ENCODE measurements at places on chromosomes 3 and 15. TPM values are rescaled to one million over a fixed set of nuclear protein-coding genes. Genes with fewer than 3 reads are reported as not detected.

DNA sequence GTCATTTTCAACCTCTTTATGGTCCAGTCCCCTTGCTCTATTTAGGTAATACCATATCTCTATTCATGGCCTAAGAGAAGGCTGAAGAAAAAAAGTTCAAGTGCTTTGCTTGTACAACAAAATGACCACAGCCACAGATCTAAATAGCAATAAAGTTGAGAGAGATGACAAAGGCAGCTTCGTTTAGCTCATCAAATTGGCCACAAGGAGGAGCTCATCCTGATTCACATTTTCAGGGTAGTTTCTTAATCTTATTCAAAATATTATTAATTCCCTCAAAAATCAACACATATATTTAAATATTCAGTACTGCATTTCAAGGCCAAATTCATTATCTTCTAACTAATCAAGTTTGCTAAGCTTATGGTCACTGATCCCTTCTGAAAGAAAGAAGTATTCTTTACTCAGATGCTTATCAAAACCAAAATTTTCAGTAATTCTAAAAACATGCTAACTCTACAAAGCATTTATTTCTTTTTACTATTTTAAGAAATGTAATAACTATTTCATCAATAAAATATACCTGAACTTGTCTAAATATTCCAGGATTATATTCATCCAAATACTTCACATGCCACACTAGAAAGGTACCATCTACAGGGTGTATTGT, 85.5 kb downstream of the DMXL2 start:
- DNase-seq = no peak

GRCh38 chr3:126746395-126747177, 42.5 kb downstream of the CHCHD6 start:
- DNase-seq = peak; percentile 8

- peak; percentile 32 for DNase-seq
Measured at GRCh38 chr3:197736010-197736490, 654 bp downstream of the RUBCN start.

GRCh38 chr15:90062973-90063769, 39.1 kb downstream of the IDH2 start:
- DNase-seq = no peak

GRCh38 chr15:45544266-45545023, 21.9 kb upstream of the SLC30A4 start:
- DNase-seq = no peak

GRCh38 chr15:99566157-99566897, 543 bp downstream of the MEF2A start:
- DNase-seq = no peak

GRCh38 chr15:60923925-60924324, 305.2 kb downstream of the RORA start:
- no peak for DNase-seq

GRCh38 chr15:31102374-31103342, 1.1 kb upstream of the TRPM1 start:
- no peak for DNase-seq

GRCh38 chr3:15159501-15160136, 46.4 kb upstream of the CAPN7 start:
- no peak for DNase-seq

- DNase-seq = peak; percentile 20
Measured at GRCh38 chr15:48177383-48177765, 721 bp downstream of the MYEF2 start.

DNA sequence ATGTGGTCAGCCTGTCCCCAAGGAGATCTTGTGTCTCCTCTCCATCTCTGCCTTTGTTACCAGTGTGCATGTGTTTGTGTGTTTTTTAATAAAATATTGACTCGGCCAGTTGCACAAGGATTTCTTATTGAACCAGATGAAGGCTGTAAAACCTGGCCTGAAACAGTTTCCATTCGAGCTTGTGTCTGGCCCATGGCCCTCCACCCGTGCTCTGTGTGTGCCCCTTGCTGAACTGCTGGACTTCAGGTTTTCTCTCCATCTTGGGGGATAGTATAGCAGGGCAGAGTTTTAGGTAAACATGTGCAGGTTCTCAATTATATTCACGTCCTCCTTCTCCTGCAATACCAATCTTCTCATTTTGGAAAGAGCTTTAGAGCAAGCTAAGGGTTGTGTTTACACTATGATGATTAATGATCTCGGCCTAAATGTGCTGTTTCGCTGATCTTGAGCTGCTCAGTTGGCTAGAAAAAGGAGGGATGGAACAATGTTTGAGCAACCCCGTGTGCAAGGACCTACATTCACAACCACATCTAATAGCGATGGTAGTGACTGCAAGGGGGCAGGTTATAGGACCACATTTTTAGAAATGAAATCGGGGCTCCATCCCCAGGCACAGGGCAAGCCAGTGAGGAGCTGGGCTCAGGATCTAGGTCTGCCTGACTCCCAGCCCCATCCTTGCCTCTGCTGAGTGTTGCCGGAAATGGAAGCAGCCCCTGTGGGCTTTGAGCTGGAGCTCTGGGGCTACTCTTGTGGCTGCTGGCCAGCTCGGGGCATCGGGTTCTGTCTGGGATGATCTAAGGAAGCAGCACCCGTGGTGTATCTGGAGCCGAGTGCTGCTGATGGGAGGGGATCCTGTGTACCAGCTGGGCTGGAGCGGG, 47.7 kb downstream of the CMTM6 start:
- DNase-seq = no peak

- DNase-seq = no peak
Measured at GRCh38 chr15:25789616-25789999, 73.5 kb downstream of the ATP10A start.

- DNase-seq = no peak
Measured at GRCh38 chr3:126797563-126797962, 93.5 kb downstream of the CHCHD6 start.

DNA sequence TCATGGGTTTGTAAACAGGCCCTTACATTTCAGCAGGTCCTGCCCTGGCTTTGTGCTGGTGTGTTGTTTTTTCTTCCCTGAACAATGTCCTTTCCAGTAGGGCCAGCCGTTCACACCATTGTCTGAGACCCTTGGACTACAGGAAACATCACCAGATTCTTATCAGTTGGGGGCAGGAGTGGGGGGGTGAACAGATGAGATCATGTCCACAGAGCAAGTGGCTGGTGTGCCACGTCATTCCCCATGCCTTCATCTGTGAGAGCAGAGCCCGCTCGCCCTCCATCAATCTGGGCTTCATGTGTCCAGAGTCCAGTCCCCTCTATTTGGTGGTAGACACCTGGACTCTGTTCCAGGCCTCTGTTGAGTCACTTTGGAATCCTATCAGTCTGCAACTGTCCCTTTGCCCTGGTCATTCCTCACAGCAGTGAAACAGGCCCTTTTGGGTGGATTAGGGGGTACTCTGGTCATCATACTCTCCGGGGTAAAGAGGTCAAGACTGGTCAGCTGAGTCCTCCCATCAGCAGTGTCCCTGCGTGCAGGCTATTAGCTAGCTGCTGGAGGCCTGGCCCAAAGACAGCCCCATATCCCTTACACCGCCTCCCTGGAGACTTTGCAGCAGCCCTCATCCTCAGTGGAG, 15.0 kb downstream of the SEMA3G start:
- DNase-seq = peak; percentile 29

- peak; percentile 73 for DNase-seq
Measured at GRCh38 chr15:63553388-63553791, 43.8 kb upstream of the FBXL22 start.

DNA sequence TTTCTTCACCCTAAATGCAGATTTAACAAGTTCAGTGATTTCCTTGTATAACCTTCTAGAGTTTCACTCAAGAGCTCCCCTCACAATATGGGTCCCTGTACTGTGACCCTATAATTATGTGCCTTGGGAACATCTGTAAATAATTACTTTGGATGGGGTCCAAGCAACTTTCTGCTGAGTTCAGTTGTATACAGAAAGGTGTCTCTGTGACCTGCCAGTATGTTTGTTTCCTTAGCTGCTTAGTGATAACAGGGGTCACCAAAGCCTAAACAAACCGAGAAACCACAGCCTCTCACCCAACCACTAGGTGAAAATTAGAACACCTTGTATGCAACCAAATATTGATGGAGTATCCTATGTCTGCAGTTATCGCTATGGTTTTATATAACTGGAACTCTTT, 29.8 kb upstream of the SLC25A36 start:
- no peak for DNase-seq

DNA sequence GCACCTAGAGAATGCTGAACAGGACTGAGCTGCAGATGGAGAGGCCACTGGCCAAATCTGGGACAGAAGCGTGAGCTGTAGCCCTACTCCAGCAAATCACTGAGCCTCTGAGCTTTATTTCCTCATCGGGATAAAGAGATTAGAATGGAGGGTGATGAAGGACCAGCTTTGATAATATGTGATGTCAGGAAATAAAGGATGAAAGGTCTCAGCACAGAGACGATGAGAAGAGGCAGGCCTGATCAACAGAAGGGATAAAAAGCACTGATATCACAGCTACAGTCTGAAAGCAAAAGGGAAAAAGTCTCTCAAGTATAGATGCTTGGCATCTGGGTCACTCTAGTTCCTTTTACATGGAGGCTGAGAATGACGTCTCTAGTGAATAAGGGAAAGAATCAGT, 70.0 kb downstream of the DHX30 start:
- DNase-seq = peak; percentile 35

- peak; percentile 34 for DNase-seq
Measured at GRCh38 chr3:11060500-11061251, 68.1 kb downstream of the SLC6A1 start.

DNA sequence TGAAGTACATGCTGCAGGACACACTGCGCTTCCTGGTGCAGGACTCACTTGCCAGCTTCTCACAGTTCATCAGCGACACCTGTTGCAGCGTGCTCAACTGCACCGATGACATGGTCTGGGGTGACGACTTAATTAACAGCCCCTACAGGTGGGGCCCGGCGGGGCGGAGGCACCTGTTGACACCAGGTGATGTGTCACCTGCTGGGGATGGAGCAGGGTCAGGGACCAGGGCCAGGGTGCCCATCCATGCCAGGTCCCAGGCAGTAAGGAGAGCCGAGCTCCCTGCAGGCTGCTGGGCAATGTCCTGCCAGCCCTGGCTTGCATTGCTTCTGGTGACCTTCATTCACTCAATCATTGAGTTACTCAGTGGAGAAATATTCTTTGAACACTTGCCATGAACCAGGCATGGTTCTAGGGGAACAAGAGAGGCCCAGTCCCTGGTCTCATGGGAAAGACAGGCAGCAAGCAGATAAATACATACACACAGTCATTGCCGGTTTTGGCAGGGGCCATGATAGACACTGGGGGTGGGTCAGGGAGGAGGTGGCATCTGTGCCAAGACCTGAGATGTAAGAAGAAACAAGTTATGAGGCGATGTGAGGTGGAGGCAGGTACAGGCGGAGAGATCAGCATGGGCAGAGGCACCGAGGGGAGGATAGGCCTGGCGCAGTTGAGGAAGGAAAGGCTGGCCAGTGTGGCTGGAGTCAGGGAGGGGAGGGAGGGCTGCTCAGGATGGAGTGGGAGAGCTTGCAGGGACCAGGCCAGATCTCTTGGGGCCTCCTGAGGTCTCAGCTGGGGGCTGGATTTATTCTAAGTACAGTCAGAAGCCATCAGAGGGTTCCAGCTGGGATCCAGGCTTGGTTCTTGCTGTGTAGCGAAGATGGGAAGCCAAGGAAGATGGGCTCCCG, 30.8 kb downstream of the DNAH1 start:
- DNase-seq = peak; percentile 90

DNA sequence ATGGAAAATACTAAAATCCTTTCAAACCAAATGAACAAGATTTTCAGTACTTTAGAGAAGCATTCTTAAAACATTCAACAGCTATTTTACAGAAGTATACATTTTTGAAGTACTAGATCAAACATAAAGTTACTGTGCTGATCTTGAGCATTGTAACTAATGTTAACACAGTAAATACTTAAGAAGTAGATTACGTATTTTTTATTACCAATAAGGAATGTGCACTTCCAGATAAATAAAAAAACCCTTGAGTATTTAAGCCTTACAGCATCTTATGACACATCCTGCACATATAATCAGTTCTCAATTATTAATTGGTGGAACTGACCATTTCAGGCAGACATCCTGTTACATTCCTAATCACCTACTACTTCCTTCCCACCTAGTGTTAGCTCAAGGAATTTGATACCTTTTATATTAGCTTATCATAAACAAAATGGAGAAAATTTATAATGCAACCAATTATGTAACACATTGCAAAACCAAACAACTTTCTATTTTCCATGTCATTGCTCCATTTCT, 32.8 kb downstream of the COPS2 start:
- no peak for DNase-seq

GRCh38 chr15:78527325-78527724, 12.9 kb upstream of the PSMA4 start:
- DNase-seq = no peak

- DNase-seq = no peak
Measured at GRCh38 chr3:197958346-197958745, 1.7 kb upstream of the LMLN start.

DNA sequence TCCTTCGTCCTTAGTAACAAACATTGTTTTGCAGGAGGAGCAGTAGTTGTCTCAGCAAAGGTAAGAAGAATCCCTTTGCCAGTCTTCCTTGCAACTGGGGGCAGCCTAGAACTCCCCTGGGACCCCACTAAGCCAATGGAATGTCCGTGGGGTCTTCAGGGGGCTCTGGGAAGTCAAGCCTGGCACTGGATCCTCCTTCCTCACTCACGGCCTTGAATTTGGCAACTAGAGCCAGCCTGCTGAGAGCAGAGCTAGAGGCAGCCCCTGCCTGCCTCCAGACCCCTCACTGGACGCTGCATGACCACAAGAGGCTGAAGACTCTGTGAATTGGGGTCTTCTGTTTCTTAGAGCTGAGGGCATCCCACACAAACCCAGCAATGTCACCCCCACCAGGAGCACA, 18.6 kb upstream of the PRR23E start:
- no peak for DNase-seq

DNA sequence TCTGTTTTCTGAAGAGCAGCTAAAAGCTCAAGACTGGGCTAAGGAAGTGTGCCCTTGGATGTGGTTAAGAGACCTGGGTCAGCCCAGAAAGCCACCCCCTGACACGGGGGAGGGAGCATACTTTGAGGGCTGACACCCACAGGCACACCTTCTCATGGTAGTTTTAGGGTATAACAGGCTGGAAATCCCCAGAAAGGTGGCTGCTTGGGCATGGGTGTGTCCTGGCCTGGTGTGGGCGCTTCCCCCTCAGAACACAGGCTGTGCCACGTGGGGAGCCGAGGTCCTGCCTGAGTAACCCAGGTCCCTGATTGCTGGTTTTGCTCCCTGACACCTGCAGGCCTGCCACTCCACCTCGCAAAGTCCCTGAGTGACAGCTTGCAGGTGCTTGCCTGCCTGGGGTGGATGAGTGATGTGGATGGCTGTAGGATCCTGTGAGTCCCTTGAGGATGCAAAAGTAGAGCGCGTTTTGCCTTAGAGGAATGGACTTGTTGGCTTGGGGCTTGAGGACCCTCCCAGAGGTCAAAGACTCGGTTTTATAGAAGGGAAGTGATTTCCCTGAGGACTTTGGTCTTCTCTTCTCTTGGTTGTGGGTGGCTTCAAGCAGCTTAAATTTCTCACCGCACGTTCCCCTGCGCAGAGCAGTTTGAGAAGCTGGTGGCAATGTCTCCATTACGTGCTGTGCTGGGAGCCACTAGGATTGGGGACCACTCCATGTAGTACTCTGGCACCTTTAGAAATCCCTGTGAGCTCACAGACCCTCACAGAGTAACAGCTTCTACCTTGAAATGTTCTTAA, 94.4 kb downstream of the DNASE1L3 start:
- no peak for DNase-seq

GRCh38 chr3:167397826-167398225, 17.7 kb upstream of the ZBBX start:
- no peak for DNase-seq

FOXL2NB gene
- 0.62 TPM for polyA plus RNA-seq

ERICH6 gene
- polyA plus RNA-seq = not detected

FEZF2 gene
- polyA plus RNA-seq = not detected

PPP2R3A gene
- polyA plus RNA-seq = 2.1 TPM

CHP1 gene
- polyA plus RNA-seq = 162 TPM

UROC1 gene
- polyA plus RNA-seq = 0.03 TPM

CHRNA7 gene
- polyA plus RNA-seq = 5.3 TPM
